ENCODE measurements at places on chromosomes 7 and 10.

GRCh38 chr10:5943536-5943935 is 33.8 kb downstream of the IL15RA start:
- no peak for DNase-seq

GRCh38 chr7:121833991-121834390 is 39.0 kb upstream of the PTPRZ1 start:
- no peak for DNase-seq

GRCh38 chr7:30787486-30787885 is 16.3 kb downstream of the MINDY4 start:
- DNase-seq: no peak

DNA sequence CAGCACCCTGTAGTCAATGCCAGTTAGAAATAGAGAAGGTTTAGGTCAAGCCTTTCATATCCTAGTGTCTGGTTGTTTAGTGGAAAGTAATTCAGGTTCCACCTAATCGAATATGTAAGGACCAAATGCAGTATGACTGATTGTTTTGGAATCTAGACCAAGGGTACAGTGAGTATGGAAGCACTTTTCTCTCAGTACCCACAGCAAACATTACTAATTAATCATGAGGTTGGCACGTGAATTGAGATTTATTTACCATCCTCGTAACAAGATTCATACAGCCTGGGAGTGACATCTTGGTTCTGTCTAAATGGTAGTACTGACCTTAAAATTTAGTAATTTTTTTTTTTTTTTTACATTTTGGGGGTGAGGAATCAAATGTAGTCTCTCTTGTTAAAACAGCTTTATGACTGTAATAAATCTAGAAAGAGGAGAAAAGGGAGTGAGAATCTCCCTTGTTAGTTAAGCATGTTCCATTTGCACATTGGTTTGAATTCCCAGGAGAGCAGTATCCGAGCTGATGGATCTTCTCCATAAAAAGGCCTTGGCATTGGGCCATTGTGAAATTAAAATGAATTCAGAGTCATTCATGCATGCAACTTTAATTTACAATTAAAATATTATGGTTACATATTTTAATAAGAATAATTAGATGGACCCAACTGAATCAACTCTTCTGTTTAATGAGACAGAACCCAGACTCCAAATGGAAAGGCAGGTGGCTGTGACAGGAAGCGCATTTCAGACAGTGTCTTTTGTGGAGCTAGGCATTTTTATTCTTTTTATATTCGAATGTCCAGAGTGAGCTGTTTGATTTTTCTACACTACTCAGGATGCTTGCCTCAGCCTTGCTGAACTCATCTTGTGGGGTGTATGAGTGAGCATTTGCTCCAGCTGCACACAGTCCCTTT is 57.6 kb downstream of the SNX10 start:
- no peak for DNase-seq

GRCh38 chr10:101903827-101904550 is 60.4 kb upstream of the KCNIP2 start:
- no peak for DNase-seq

GRCh38 chr10:117559712-117560111 is 17.2 kb downstream of the EMX2 start:
- no peak for DNase-seq
